ENCODE measurements at places on chromosomes 7 and 10. TPM values are rescaled to one million over a fixed set of nuclear protein-coding genes. Genes with fewer than 3 reads are reported as not detected.

GPR26 gene
- polyA plus RNA-seq = not detected

CHRM2 gene
- 0.55 TPM for polyA plus RNA-seq

DNA sequence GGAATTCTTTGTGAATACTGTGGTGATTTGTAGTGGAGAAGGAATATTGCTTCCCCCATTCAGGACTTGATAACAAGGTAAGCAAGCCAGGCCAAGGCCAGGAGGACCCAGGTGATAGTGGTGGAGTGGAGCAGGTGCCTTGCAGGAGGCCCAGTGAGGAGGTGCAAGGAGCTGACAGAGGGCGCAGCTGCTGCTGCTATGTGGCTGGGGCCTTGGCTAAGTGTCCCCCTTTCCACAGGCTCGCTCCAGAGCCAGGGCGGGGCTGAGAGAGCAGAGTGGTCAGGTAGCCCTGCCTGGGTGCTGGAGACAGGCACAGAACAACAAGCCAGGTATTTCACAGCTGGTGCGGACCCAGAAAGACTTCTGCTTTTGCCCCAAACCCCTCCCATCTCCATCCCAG lies 162.9 kb downstream of the EGFR start:
- DNase-seq = no peak

- no peak for DNase-seq
These were observed 57.2 kb downstream of the FAM171A1 start for GRCh38 chr10:15313843-15314242.

- no peak for DNase-seq
These were observed 13.9 kb downstream of the PIK3AP1 start for GRCh38 chr10:96706331-96706853.

- DNase-seq = no peak
These were observed 350.9 kb downstream of the ANKRD30A start for GRCh38 chr10:37476285-37476684.

DNA sequence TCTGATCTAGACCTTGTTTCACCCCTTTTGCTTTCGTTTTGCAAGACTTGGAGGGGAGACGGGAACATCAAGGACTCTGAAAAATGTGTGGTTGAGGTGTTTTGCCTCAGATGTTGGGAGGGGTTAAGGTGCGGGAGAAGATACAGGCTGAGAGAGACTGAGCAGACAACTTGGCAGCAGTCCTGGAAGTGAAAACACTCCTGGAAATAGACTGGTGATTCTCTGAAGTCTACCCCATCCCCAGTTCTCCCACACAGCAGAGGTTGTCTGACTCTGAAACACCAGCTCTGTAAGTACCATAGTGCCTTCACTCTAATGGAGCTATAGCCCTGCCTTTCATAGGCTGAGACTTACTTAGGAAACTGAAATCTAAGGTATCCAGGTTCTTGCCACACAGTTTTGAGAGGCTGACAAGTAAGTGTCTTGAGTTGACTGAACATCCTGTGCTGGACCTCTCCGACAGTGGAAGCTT lies 152.5 kb downstream of the PPP1R9A start:
- DNase-seq = no peak

Data from muscle of arm (tissue), 14 donors.